ENCODE measurements at places on chromosomes 3 and 15.
A peak's percentile ranks its signal among the peaks of the same experiment; 100 is the strongest.

DNA sequence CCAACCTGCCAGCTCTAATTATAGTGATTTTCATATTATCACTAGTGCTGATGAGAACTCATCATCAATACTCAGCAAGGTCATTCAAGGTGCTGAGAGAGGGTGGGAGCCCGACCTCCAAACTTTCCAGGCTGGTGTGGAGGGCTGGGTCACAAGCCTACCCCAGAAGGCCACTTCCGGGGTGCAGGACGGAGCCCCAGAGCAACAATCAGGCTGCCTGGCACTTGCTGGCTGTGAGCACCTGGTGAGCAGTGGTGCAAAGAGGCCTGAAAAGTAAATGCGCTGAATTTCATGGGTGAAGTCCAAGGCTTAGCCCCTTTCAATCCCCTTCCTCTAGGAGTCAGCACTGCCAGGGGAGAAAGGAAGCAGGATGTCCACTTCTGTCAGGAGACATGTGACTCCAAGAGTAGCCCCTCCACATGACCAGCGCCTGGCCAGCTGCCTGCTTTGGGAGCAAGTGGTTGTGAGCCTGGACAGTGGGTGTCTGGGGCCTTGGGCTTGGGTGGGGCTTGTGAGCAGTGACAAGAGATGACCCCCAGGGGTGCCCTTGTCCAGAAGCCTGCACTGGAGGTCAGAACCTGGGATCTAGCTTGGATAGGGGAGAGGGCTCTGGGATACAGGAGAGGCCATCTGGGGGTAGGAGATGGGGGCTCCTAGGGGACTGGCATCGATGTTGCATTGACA lies 165.0 kb upstream of the TLE3 start:
- DNase-seq: no peak

GRCh38 chr15:96576596-96576995 lies 246.1 kb downstream of the NR2F2 start:
- no peak for DNase-seq

GRCh38 chr3:46981932-46982471 lies 2.5 kb downstream of the NBEAL2 start:
- no peak for DNase-seq

GRCh38 chr3:184481984-184482671 lies 79.5 kb upstream of the EPHB3 start:
- no peak for DNase-seq

DNA sequence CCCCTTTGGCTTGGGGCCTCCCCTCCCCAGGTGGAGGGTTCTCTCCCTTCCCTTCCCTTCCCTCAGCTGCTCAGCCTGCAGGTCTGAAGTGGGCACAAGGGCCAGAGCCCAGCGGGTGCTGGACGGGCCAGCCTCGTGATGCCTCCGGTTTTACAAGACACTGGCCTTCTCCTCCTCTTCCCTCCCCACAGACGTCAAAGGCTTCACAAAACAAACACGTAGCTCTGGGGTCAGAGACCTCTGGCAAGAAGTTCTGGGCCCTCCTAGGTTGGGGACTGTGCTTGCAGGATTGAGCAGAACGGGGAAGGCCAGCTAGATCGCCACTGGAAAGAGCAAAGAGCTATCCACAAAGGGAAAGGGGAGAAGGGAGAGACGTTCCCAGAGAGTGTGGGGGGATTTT lies 81.4 kb upstream of the TPM1 start:
- DNase-seq: no peak

- no peak for DNase-seq
Measured at GRCh38 chr3:120765830-120766493, 23.4 kb downstream of the GTF2E1 start.

GRCh38 chr3:114464548-114464947 lies 170.7 kb downstream of the TIGIT start:
- no peak for DNase-seq

- DNase-seq: no peak
Measured at GRCh38 chr15:31503758-31504461, 177.3 kb downstream of the KLF13 start.

GRCh38 chr3:70885636-70886035 lies 573.2 kb upstream of the MDFIC2 start:
- DNase-seq: no peak

GRCh38 chr15:63089260-63090043 lies 32.2 kb upstream of the LACTB start:
- DNase-seq: peak; percentile 38

DNA sequence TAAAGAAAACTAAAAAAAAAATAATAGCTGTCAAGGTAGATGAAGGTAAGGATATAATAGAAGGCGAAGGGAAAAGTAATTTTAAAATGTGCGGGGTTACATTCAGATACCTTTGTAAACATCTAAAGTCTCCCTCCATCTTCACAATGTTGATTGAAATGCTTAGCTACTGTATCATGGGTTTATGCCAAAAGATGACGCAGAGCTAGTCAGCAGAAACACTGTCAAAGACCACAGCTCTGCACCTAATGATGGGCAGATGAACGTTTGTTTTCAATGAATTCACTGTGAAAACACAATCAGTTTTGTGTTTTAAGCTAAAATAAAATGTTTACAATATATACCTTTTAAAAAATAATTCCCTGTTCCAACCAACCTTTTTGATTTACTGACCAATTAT lies 61.2 kb downstream of the RFTN1 start:
- DNase-seq: no peak

- DNase-seq: no peak
Measured at GRCh38 chr15:80856809-80857377, 77.7 kb downstream of the CEMIP start.

GRCh38 chr3:188939814-188940572 lies 231.8 kb upstream of the TPRG1 start:
- no peak for DNase-seq

DNA sequence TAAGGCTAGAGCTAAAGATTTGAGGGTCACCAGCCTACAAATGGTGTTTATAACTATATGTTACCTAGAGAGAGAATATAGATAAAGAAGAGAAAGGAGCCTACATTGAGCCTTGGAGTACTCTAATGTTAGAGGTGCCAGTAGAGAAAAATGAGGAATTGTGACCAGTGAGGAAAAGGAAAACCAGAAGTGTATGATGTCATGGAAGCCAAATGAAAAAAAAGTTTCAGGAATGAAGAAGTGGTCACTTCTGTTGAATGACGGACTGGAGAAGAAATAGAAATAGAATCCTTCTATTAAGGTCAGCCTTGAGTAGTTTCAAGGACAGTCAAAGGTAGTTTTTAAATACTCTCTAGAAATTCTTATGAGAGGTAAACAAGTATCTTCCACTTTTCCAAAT lies 51.2 kb upstream of the MLF1 start:
- no peak for DNase-seq

GRCh38 chr3:120102232-120102631 lies 8.0 kb upstream of the GSK3B start:
- DNase-seq: no peak

DNA sequence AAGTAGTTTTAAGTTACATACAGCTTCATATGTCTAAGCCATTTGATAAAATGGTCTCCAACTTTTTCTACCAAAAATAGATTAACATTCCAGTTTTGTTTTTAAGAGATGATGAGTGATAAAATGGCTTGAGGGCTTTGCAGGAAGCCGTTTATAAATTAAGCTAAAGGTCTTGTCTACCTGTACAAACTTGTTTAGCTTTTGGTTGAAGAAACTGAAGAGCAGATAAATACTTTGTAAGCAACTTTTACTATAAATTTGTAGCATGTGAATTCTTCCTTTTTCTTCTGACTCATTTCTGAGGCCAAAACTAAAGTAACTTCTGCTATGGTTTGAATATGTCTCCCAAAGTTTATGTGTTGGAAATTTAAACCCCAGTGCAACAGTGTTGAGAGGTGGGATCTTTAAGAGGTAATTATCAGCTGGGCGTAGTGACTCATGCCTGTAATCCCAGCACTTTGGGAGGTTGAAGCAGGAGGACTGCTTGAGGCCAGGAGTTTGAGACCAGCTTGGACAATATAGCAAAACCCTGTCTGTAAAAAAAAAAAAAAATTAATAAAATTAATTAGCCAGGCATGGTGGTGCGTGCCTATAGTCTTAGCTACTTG lies 8.2 kb upstream of the NEDD4 start:
- no peak for DNase-seq

DNA sequence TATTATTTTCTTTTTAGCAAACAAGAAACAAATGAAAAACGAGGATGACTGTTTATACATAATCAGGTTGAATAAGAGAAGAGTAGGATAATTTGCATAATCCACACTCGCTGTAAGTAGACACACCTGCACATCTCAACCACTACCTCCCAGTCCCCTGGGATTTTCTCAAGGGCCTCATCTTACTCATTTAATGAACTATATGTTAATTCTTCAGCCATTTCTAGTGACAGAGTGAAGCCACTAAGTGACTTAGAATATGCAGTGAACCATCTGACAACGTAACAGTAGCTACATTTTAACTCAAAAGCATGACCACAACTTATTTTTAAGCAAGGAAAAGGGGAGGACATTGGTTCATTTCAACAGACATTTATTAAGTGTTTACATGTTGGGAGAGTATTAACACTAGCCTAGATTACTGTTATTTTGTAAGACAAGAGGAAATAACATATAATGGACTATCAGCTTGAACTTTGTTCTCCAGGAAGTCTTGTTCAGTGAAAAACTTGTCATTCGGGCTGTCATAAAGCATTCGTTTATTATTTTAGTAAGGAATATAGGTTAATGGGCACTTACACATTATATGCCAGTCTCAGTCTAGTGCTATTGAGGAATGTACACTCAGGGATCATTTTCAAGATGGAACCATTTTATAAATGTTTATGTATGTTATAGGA lies 173.0 kb upstream of the ROBO2 start:
- no peak for DNase-seq

DNA sequence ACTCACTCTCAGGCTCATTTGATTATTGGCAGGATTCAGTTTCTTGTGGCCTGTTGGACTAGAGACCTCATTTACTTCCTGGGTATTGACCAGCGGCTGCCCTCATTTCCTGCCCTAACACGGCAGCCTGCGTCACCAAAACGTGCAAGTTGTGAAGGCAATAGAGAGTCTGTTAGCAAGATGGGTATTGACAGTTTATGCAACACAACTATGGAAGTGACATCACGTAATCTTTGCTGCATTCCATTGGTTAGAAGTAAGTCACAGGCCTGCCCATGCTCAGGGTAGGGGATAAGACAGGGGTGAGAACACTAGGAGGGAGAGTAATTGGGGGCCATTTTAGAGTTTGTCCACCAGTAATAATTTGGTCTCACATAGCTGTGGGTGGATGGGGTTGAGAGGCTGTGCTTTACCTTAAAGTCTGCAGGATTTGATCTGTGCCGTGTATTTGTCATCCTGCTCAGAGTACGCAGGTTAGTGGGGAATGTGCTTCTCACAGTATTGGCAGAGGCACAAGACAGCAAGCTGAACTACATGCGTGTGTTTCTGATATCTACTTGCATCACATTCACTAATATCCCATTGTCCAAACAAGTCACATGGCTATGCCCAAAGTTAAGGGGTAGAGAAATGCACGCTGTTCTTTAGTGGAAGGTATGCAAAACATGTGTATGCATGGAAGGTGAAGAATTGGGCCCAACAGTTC lies 83.3 kb downstream of the EDEM1 start:
- no peak for DNase-seq

GRCh38 chr3:193248848-193249468 lies 7.9 kb downstream of the PLAAT1 start:
- DNase-seq: no peak

GRCh38 chr3:104273046-104273649 lies 1093.6 kb upstream of the ALCAM start:
- DNase-seq: no peak

GRCh38 chr3:127074900-127075360 lies 92.0 kb downstream of the PLXNA1 start:
- DNase-seq: no peak
